Stimulated activated CD4-positive, alpha-beta T cell treated with anti-CD3 and anti-CD28 coated beads, Interleukin-1b, Interleukin-23, amount 100 ng/mL, for 4 hours (primary cell): ENCODE measurements at places on chromosomes 5 and 9.

DNA sequence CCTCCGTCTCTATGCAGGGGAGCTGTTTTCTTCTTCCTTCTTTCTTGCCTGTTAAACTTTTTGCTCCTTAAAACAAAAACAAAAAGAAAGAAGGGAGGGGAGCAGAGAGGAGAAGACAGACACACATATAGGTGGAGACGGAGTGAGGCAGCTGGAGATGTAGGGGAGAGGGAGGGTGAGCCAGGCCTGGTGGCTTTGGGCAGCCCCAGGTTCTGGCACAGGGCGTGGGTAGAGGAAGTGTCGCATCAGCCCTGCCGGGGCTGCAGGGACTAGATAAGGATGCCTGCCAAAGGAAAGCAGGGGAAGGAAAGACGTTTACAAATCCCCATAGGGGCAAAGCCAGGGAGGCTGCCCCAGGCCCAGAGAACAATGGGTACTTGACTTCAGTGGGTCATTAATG lies 38.7 kb upstream of the PTGS1 start:
- no peak for DNase-seq

DNA sequence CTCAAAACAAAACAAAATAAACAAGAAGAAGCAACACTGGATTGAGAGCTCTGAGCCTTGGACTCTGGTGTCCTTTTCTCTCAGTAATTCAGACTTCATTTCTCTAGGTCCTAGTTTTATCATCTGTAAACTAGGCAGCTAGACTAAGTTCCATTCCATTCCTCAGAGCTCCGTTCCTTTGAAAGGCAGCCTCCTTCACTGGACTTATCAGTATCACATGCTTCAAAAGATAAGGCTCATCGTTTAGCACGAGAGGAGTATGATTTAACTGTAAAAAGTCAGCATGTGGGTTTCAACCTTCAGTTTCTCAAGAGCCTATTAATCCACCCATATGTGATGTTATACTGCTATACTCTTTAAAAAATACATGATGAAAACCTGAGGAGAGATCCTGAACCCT lies 1.6 kb downstream of the ATP10B start:
- no peak for DNase-seq

DNA sequence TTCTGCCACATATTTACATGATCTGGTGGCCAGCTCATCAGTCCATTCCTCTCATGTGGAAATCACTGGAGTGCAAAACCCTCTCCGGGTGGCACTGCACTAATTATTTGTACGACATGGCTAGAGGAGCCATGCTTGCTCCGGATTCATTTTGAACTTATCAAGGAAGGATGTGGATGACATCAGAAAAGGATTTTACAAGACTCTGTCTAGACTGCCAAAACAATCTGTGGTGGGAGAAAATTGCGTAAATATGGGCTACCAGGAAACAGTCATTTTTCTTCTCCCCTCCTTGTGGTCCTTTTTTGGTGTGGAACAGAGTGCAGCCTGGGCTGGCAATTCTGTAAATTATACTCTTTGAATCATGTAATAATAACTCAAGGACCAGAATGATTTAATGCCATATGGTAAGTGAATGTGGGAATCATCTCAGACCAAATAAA lies 123.4 kb upstream of the IFNE start:
- DNase-seq: no peak

- no peak for DNase-seq
Measured at GRCh38 chr5:148418511-148418910, 34.8 kb downstream of the FBXO38 start.

- no peak for DNase-seq
Measured at GRCh38 chr9:126299706-126300276, 26.8 kb upstream of the MVB12B start.

- DNase-seq: no peak
Measured at GRCh38 chr5:134769206-134769605, 10.6 kb downstream of the DDX46 start.

- no peak for DNase-seq
Measured at GRCh38 chr5:93401634-93402213, 179.3 kb downstream of the NR2F1-AS1 start.

DNA sequence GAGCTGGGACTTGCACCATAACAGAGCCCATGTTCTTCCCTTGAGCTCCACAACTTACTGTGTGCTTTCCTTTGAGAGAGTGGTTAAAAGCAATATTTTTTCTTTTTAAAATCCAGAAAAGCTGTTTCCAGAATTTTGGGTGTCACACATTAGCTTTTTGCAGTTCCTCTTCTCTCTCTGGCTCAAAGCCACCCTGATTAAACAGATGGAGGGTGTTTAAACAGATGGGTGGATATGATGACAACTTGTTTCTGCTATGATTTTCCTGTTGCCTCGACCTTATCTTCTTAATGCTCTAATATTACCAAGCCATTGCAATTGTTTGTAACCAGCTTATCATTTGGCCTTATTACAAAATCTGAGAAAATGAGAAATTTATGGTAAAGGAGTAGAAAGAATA lies 22.9 kb upstream of the CFAP95 start:
- DNase-seq: no peak

- no peak for DNase-seq
Measured at GRCh38 chr9:23962101-23962500, 136.1 kb upstream of the ELAVL2 start.

DNA sequence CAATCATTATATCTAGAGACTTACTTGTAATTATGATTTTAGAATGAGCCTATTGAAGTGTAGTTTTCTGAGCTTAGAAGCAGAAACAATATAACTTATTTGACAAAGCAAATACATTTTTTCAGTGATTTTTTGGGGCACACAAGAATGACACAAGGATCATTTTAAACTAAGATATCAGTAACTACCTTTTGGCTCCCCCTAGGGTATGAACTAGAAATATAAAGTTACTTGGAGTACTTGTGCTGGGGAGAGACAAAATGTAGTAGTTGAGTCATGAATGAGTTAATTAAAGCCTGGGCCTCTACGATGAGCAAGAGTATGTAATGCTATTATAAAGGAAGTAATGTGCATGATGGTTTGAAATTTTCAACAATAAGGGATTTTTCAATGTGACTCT lies 1244.1 kb upstream of the ACO1 start:
- no peak for DNase-seq

GRCh38 chr5:32664523-32664922 lies 46.6 kb upstream of the NPR3 start:
- DNase-seq: no peak

DNA sequence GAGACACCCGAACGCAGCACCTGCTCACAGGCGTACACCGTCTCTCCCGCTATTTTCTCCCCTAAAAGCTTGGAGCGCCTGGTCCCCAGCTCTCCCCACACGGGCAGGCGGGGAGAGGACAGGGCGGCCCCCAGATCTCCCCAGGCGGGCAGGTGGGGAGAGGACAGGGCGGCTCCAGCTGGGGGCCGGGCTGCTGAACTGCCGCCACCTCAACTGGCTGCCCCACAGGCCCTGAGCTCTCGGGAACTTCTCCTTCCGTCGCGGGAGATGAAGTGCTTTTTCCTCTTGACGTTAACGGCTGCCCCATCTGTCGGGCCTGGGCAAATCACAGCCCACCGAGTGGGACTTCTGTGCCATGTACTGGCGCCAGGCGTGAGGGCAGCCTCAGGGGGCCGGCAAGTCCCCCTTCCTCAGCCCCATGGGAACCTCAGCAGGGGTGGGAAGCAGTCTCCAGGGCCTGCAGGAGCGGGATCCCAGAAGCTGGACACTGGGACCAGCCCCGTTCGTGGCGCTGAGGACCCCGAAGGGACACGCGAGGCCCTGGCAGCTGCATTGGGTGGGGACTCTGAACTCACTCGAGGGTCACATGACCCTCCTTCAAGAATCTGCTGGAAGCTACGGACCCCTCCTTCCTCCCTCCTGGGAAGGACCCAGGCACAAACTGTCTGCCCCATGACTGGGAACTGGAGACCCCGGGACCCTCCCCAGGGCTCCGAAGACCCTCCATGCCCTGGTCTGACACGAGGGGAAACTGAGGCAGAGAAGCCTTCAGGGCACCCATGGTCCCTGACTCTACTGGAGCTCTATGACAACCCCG lies 5.7 kb upstream of the EGFL7 start:
- no peak for DNase-seq

DNA sequence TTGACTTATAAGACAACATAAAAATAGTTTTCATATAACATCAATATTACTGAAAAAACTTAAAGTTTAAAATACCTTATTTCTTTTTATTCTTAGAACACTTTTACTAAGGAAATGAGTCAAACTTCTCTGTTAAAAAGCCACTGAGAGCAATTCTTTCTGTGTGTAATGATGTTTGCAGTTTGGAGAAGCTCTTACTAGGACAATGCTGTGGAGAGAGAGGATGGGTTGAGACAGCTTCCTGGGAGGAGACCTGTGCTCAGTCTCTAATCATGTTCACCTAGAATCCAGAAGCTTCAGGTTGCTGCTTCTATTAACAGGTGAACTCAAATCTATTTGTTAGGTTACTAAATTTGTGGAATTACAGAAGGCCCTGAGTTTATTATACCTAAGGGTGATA lies 198.5 kb downstream of the DNAH5 start:
- DNase-seq: no peak

GRCh38 chr9:116860509-116861120 lies 173.5 kb downstream of the TRIM32 start:
- DNase-seq: no peak

DNA sequence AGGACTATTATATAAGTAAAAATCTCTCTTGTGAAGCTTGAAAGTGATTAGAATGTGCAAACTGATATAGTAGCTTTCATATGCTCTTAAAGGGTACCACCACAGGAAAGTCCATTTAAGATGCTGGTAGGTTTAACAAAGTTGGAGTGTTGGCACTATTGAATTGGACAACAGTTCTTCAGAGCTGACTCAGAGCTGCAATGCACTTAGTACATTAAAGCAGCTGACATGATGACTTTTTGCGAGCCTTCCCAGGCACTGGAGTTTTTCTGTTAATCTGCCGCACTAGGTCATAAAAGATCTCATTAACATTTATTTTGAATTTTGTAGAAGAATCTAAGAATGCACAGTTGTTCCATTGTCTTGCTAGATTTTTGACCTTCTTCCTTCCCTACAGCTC lies 243.8 kb downstream of the ADAMTSL1 start:
- DNase-seq: no peak

- no peak for DNase-seq
Measured at GRCh38 chr9:121748074-121748473, 96.6 kb downstream of the DAB2IP start.

DNA sequence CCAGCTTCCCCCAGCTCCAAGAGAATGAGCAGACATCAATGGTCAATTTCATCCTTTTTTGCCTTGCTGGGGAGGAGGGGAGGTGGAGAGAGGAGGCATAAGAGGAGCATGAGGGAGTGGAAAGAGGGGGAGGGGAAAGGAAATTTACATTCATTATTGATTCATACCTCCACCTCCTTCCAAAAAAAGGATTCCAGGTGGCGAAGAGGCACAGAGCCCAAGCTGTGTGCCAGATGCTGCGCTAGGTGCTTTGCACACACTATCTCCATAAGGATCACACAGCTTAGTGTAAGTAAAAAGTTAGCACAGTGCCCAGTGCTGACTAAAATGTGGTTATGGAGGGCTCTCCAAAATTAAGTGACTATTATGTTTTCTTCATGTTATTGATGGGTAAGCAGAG lies 11.0 kb downstream of the ASTN2 start:
- no peak for DNase-seq

- DNase-seq: no peak
Measured at GRCh38 chr5:131394128-131394527, 130.3 kb downstream of the CDC42SE2 start.

DNA sequence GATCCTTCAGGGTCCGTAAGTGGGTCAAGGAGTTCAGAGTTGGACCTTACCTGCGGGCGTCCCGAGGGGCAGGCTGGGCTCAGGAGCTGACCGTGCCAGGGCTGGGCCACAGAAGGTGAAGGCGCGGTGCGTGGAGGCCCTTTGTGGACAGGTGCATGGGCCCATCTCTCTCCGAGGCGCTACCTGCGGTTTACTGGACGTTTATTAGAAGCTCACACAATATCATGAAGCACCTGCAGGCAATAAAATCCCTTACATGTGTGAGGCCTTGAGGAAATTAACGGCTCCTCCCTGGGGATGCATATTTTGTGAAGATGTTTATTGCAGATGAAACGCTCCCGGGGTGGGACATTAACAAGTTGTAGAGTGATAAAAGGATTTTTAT lies 79.8 kb upstream of the LMX1B start:
- DNase-seq: no peak

DNA sequence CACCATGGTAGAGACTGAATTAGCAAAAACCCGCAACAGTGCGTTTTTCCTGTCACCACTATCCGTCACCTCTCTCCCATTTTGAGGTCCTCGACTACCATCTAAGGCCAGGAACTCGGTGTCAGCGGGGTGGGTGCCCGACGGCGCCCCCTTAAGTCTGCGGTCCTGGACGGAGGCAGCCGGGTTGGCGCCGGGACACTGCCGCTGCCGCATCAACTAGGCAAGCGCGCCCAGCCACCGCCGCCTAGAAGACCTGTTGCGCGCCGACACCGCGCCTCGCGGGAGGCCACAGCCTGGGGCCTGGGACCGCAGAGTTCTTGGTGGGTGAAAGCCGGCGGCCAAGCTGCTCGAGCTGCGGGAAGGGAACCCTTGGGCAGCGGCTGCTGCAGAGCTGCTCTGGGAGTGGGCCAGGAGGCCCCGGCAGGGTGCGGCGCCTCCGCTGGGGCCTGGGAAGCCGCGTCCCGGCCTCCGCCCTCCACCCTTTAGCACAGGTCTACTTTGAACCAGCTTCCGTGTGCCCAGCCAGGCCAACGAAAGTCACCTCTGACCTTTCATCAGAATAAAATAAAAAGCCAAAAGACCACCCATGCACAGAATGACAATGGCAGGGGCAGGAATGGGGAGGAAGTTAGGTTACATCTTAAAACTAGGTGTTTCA lies 3.5 kb downstream of the FOXB2 start:
- DNase-seq: no peak
